Adrenal gland (tissue), 19 donors: ENCODE measurements at places on chromosomes 3 and 15. TPM values are rescaled to one million over a fixed set of nuclear protein-coding genes. Genes with fewer than 3 reads are reported as not detected.

DNA sequence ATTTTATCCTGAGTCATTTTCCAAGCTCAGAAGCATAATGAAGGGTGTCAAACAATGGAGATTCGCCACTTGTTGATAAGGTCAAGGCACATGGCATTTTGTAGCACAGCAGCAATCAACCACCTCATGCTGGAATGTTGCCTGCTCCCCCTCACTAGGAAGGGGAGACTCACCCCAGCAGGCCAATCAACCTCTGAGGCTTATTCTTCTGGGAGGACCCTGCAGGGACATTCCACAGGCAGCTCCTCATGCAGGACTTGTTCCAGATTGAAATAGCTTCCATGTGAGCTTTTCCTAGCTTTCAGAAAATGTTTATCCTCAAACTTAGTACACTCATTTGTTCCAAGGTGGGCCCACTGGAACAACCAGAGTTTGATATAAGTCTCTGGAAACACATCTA is 77.6 kb downstream of the SSR3 start:
- no peak for DNase-seq

DNA sequence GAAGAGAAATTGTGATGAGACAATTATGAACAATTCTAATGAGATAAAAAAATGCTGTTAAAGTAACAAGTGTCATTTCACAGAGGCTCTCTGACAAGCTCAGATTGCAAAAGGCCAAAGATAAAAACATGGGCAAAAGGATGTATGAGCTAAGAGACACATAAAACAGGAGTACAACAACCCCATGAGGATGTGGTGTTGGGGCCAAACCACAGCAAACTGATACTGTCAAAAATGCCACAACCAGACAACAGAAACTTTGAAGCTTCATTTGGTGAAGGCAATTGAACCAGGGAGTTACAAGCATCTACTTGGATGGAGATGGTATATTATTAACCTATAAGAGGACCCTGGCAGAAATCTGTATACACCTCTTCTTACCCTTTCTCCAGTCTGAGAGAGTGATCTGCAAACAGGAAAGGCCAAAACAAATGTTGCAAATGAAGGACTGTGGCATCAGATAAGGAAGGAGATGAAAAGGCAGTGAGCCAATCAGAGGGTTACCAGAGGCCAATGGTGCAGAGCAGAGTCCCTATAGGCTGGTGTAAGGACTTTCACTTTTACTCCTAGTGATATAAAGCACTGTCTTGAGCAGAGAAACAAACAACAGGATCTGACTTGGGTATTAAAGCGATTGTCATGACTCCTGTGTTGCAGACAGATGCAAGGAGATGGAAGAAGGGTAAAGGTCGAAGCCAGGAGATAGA is 659.0 kb downstream of the NTRK3 start:
- no peak for DNase-seq

DNA sequence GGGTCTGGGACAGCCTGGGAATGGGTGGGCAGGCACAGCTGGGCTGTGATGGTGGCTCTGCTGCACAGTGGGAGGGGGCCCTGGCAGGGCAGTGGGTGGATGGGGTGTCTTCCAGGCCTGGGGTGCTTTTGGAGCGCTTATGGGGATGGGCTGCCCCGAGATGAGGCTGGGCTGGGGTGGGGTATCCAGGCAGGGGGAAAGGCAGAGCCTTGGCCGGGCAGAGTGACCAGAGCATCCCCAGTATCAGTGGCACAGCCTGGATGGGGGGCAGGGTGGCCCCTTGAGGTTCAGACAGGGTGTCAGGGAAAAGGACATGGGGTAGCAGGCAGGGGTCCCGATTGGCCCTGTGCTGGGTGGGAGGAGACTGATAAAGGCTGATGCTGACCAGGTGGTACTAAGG is 26.6 kb downstream of the HDAC11 start:
- no peak for DNase-seq

GRCh38 chr3:57903124-57903890 is 104.9 kb upstream of the FLNB start:
- DNase-seq, result no peak

The NR1I2 gene
- 0.27 TPM for polyA plus RNA-seq

- DNase-seq, result no peak
These were observed 28.9 kb upstream of the LSAMP start for GRCh38 chr3:116474032-116474780.

GRCh38 chr15:36863570-36863969 is 236.8 kb downstream of the MEIS2 start:
- DNase-seq, result no peak

- no peak for DNase-seq
These were observed 33.0 kb upstream of the BCL2A1 start for GRCh38 chr15:80003934-80004472.

GRCh38 chr3:188133646-188134045 is 20.3 kb upstream of the LPP start:
- no peak for DNase-seq

The IGSF11 gene
- polyA plus RNA-seq, result 12.8 TPM

- no peak for DNase-seq
These were observed 516.1 kb upstream of the NAALADL2 start for GRCh38 chr3:174342941-174343501.

DNA sequence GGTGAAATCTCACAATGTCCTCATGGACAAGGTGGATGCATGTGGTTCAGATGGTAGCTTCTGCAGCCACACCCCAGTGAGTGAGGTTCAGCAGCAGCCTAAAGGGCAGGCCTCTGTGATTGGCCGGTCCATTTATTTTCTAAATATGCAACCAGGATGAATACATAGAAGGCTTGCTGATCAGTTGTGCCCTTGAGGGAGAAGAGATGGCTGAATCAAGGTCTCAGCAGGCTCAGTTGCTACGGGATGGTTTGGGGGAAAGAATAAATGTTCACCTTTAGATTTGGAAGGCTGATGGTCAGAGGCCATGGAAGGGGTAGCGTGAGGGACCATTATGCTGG is 53.7 kb upstream of the FGD5 start:
- no peak for DNase-seq

DNA sequence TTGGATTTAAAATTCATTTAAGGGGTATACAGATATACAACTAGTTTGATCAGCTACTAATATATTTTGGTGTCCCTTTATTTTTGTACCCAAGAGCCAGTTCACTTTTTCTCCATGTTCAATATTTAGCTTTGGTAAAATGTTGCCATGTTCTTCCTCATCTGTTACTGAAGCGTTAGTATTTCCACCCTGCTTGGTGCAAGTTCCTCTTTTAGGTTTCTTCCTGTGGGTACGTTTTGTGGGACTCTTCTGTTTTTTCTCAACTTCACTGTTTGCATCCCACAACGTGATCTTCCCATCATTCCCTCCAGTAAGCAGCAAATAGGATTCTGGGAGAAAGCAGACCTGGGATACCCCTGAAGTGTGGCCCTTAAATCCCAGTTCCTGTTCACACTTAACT is 14.1 kb downstream of the WDR53 start:
- DNase-seq, result no peak

The GXYLT2 gene
- 1.9 TPM for polyA plus RNA-seq

DNA sequence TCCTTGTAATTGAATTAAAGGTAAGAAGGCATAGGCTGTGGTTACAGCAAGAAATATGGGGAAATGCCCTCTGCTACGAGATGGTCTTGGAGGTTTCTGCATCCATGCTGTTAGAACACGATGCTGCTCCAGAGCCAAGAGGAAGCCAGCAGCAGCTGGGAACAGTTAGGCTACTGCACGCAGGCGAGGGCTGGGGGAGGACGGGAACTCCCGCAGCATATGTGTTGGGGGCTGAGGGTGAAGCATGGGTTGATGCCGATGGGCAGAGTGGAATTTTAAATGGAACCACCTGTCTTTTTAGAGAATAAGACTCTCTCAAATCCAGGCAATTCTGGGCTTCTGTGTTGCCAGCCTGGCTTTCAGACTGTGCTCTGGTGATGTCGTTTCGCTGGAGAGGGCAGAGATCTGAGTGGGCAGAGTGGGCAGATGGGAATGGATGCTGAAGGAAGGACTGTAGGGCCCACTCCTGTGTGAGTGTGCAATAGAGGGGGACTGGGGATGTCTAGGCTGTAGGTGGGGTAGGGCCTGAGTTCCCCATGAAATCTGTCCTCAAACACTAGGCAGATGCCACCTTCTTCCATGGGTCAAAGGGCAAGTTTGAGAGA is 417.0 kb upstream of the TPM1 start:
- DNase-seq, result no peak

- DNase-seq, result no peak
These were observed 263.3 kb downstream of the CLSTN2 start for GRCh38 chr3:140198242-140198641.

- peak; percentile 69 for DNase-seq
These were observed 363.6 kb downstream of the RORA start for GRCh38 chr15:60865507-60865906.

GRCh38 chr15:77097921-77098320 is 27.0 kb upstream of the TSPAN3 start:
- no peak for DNase-seq

GRCh38 chr15:55372701-55373440 is 35.3 kb downstream of the CCPG1 start:
- DNase-seq, result no peak

- peak; percentile 90 for DNase-seq
These were observed 19.4 kb upstream of the KIF23 start for GRCh38 chr15:69394556-69395282.

GRCh38 chr3:188471723-188472122 is 317.8 kb downstream of the LPP start:
- DNase-seq, result no peak

DNA sequence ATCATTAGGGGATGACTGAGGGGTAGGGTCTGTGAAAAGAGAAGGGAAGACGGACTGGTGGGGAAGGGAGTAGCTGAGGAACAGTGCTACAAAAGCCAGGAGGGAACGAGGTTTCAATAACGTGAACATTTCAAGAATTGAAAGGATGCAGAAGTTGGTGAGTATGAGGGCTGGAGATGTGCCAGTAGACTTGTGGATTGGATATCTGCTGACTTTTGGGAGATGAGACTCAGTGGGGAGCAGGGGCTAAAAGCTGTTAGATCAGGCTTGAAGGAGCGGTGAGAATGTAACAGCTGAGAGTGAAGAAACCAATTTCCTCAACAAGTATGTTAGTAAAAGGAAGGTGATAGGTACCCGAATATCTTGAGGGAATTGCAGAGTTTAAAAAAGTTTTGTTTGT is 65.2 kb downstream of the GTPBP8 start:
- no peak for DNase-seq

The PIK3CA gene
- polyA plus RNA-seq, result 4.7 TPM

- no peak for DNase-seq
These were observed 89.4 kb downstream of the RFTN1 start for GRCh38 chr3:16423947-16424673.

- no peak for DNase-seq
These were observed 30.2 kb downstream of the FAM174B start for GRCh38 chr15:92625251-92625980.

The GOLGA8M gene
- 2.0 TPM for polyA plus RNA-seq

DNA sequence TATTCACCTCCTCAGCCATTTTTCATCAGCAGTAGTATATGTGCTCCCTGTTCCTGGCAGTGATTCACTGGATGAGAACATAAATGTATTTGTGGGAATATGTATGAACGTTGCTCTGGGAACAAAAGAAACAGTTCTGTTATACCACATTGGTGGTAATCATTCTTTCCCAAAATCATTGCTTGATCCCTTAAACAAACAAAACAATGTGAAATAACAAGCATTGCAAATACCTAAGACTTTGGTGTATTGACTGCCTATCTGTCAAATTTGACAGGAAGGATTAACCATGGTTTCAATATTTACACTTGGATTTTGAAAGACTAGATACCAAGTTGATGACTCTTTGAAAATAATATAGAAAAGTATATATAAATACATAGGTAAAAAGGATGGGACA is 284.1 kb downstream of the FHIT start:
- no peak for DNase-seq

- DNase-seq, result no peak
These were observed 88.0 kb downstream of the PIK3R4 start for GRCh38 chr3:130658678-130659077.

- no peak for DNase-seq
These were observed 57.3 kb upstream of the UBE2Q2 start for GRCh38 chr15:75785771-75786574.
